ENCODE measurements at places on chromosomes 6 and 20.

GRCh38 chr6:44926556-44926955, 401.6 kb upstream of the RUNX2 start:
- peaks cover 20% of the 10 kb centered on the region for H3K36me3 ChIP-seq
- peaks cover 46% of the 10 kb centered on the region for H3K4me1 ChIP-seq
- H3K4me3 ChIP-seq = no peak overlapping the region
- no peaks in the 10 kb centered on the region for H3K27me3 ChIP-seq

GRCh38 chr6:147958683-147959082, 384.0 kb upstream of the SASH1 start:
- H3K4me1 ChIP-seq = no peaks in the 10 kb centered on the region
- no peaks in the 10 kb centered on the region for H3K36me3 ChIP-seq

DNA sequence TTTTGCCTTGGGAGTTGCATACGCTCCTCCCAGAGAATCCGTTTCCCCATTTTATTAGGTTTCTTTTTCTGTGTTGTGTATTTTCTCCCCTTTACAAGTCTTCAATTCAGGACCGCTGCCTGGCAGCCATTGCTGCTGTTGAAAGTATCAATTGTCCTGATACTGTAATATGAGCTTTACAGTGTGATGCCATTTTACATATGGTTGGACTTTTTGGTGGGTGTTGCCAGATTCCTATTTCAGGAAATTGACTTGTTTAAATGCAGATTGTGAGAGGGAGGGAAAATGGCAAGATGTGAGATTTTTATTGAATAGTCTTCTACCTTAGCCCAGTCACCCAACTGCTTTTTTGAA, 1.2 kb downstream of the PANK2 start:
- DNase-seq = no peak
- peaks cover 46% of the 10 kb centered on the region for H3K4me1 ChIP-seq
- no peaks in the 10 kb centered on the region for H3K27me3 ChIP-seq
- H3K27ac ChIP-seq = peak overlapping the region; percentile 94
- peak overlapping the region; percentile 98 for H3K4me3 ChIP-seq

- H3K27me3 ChIP-seq = peaks cover 3% of the 10 kb centered on the region
- H3K4me3 ChIP-seq = no peak overlapping the region
- no peak overlapping the region for H3K27ac ChIP-seq
- H3K36me3 ChIP-seq = no peaks in the 10 kb centered on the region
- no peak for DNase-seq
Observed at GRCh38 chr6:90758741-90759140, 171.9 kb upstream of the MAP3K7 start.

- H3K4me1 ChIP-seq = no peaks in the 10 kb centered on the region
- H3K27ac ChIP-seq = no peak overlapping the region
- H3K4me3 ChIP-seq = no peak overlapping the region
- H3K27me3 ChIP-seq = no peaks in the 10 kb centered on the region
Observed at GRCh38 chr6:96211341-96211740, 195.6 kb downstream of the FUT9 start.

- H3K36me3 ChIP-seq = peaks cover 5% of the 10 kb centered on the region
- H3K27ac ChIP-seq = peak overlapping the region; percentile 93
- DNase-seq = no peak
- H3K4me1 ChIP-seq = peaks cover 23% of the 10 kb centered on the region
- peaks cover 16% of the 10 kb centered on the region for H3K27me3 ChIP-seq
Observed at GRCh38 chr20:37693242-37693634, 592 bp upstream of the CTNNBL1 start.

DNA sequence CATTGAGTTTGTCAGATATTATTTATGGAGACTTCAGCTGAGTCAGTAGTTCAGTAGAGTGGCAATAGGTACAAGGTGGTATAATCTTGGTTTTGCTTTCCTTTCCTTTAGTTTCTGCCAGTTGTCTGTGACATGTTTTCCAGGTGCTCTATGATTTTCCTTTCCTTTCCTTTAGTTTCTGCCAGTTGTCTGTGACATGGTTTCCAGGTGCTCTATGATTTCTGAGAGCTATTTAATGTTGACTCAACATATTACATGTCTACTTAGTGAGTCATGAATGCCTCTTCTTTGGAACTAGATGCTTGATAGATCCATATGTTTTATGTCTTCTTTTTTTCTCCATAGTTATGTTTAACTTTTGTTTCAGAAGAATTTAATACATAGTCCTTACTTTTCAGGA, 186.4 kb upstream of the DEFB112 start:
- H3K36me3 ChIP-seq = no peaks in the 10 kb centered on the region
- H3K27ac ChIP-seq = no peak overlapping the region
- no peak for DNase-seq

DNA sequence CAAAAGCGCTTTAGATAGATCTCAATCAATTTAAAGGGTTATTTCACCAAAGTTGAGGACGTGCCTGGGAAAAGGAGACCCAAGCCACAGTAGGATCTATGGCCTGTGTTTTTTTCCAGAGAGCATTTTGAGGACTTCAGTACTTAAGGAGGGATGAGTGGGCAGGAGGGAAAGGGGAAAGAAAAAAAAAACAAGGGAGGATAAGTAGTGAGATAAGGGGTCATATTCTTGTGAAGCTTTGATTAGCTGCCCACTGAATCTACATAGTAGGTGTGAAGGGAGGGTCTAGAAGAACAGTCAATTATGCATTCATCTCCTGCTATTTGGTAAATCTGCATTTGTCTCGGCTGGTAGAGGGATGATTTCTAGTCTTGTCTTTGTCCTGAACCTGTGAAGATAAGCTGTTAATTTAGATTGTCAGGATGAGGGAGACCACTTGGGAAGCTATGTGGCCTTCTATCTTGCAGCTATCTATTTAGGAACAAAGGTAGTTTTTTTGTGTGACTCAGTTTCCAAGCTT, 48.4 kb downstream of the CLVS2 start:
- H3K4me3 ChIP-seq = no peak overlapping the region
- H3K36me3 ChIP-seq = no peaks in the 10 kb centered on the region
- no peaks in the 10 kb centered on the region for H3K4me1 ChIP-seq
- no peaks in the 10 kb centered on the region for H3K27me3 ChIP-seq

DNA sequence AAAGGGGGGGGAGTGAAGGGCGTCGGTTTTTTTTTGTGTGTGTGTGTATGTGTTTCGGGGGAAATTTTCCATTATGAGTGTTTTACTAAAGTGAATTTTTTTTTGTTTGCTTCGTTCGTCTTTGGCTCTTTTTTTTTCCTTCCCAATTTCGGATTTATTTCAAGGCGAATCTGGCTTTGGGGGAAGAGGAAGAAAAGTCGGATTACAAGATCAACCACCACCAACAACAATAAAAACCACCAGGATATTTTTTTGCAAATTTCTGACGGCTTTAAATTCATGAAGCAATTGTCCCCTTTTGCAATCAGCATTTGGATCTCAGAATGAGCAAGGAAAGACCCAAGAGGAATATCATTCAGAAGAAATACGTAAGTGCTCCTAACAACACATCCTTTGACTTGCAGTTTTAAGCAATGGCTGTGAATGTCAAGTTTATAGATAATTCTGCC, 372 bp downstream of the JARID2 start:
- DNase-seq = no peak
- peak overlapping the region; percentile 98 for H3K27ac ChIP-seq
- peaks cover 3% of the 10 kb centered on the region for H3K27me3 ChIP-seq
- peaks cover 14% of the 10 kb centered on the region for H3K36me3 ChIP-seq
- peak overlapping the region; percentile 100 for H3K4me3 ChIP-seq

DNA sequence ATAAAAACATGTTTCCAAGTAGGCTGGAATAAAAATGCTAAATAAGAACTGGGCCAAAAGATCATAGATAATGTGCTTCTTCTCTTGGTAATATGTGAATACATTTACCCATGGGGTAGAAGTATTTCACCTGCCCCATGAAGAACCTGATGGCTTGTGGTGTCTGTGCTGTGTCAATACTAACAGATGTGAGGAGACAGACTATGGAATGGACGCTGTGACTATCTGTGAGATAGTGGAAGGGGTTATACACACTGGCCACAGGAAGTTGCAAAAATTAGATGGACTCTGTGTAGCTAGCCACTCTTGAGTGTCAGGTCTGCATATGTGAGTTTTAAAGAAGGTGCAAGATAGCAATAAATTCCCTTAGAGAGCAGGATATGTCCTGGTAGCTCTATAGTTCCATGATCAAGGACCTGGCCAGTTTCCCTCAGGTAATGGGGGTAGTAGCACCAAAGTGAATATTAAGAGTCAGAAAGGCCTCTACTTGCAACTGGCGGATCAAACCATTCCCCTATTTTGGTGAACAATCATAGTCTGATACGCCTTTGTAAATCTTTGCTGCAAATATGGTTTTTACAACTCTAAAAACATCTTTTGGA, 48.6 kb downstream of the NEDD9 start:
- no peaks in the 10 kb centered on the region for H3K4me1 ChIP-seq
- DNase-seq = no peak

DNA sequence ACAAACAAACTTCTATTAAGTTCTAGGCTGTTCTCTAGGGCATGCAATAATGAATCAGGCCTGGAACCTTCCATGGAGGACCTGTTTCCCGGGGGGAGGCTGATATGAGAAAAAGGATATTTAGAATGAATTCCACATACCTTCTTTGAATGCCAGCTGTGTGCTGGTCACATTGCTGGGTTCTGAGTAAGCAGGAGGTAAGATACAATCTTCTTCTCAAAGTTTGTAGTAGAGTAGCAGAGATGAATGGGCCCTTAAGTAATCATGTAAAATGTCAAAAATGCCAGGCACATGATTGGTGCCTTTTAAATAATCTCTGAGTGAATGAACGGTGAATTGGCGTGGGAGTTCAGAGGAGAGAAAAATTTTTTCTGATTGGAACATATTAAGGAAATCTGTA, 47.4 kb downstream of the TGM2 start:
- no peak for DNase-seq
- H3K36me3 ChIP-seq = no peaks in the 10 kb centered on the region
- no peak overlapping the region for H3K27ac ChIP-seq
- peaks cover 9% of the 10 kb centered on the region for H3K4me1 ChIP-seq

DNA sequence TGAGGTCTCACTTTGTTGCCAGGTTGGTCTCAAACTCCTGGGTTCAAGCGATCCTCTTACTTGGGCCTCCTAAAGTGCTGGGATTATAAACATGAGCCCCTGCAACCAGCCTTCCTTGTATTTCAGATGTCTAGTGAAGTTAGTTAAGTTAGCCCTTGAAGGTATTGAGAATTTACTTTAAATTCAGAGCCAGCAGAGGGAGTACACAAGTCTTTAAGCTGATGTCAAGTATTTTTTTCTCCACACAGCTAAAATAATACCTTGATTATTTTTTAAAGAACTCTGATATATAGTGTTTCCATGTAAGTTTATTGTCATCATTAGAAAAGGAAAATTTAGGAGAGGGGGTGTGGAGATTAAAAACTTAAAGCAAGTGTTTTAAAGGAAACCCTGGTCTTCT, 9.8 kb downstream of the FOXO3 start:
- no peak for DNase-seq
- H3K4me3 ChIP-seq = no peak overlapping the region
- H3K36me3 ChIP-seq = peaks cover 33% of the 10 kb centered on the region
- peaks cover 25% of the 10 kb centered on the region for H3K27me3 ChIP-seq
- H3K4me1 ChIP-seq = peaks cover 22% of the 10 kb centered on the region

DNA sequence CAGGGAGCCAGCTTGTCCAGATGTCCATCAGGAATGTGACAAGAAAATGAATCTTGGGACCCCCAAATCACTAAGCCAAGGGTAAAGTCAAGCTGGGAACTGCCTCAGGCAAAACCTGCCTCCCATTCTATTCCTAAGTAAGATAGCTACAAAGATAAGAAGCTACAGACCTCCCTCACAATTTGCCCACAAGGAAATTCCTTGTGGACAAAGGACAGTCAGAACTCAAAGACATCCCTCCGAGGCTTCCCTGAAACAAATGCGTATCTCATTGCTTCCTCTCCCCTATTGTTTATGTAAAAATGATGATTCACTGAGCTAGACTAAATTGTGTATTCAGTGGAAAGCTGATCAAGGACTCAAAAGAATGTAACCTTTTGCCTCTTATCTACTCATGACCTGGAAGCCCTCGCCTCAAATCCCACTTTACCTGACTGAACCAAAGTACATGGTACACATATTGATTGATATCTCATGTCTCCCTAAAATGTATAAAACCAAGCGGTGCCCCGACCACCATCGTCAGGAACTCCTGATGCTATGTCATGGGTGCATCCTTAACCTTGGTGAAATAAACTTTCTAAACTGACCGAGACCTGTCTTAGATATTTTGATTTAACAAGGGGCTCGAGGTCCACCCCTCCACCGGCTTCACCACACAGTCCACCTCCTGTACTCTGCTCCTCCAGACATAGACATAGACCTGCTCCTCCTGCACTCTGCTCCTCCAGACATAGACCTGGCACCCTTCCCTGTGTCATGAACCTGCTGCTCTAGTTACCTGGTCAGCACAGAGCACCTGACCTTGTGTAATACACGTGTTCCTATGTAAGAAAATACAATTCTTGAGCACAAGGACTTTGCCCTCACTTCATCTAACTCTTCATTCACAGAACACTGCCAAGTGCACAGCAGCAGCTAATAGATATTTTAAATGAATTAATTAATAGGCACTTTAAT, 81.4 kb downstream of the WDR27 start:
- no peak overlapping the region for H3K27ac ChIP-seq
- no peaks in the 10 kb centered on the region for H3K36me3 ChIP-seq
- no peak overlapping the region for H3K4me3 ChIP-seq
- H3K27me3 ChIP-seq = no peaks in the 10 kb centered on the region

DNA sequence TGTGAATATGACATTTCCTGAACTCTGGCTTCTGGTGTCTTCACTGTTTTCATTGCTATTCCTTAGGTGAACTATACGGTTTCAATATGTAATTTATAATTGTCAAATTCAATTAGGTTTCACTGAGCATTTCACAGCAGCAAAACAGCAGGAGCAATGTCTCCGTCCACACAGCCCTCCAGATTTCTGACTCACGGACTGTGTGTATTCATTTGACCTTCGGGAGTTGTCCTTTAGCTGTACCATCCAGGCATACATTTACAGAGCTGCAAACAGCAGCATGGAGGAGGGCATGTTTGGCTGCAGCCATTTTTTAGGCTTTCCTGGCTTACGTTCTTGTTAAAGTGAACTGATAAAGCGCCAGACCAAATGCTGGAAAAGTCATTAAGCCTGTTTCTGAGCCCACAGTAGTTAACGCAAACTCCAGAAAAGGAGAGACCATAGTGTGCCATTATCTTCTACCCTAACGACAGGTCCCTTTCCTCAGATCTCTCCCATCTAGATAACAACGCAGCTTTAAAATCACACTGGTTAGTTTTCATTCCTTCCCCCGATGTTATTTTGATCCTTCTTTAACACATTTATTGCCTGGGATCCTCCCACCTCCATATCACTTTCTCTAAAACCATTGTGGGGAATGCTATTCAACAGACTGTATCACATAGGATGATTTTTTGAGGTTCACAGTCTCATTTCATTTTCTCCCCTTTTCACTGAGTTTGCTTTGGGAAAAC, 18.3 kb downstream of the FOXC1 start:
- no peak overlapping the region for H3K4me3 ChIP-seq
- H3K36me3 ChIP-seq = no peaks in the 10 kb centered on the region
- no peak for DNase-seq
- peaks cover 51% of the 10 kb centered on the region for H3K27me3 ChIP-seq
- peaks cover 6% of the 10 kb centered on the region for H3K4me1 ChIP-seq

DNA sequence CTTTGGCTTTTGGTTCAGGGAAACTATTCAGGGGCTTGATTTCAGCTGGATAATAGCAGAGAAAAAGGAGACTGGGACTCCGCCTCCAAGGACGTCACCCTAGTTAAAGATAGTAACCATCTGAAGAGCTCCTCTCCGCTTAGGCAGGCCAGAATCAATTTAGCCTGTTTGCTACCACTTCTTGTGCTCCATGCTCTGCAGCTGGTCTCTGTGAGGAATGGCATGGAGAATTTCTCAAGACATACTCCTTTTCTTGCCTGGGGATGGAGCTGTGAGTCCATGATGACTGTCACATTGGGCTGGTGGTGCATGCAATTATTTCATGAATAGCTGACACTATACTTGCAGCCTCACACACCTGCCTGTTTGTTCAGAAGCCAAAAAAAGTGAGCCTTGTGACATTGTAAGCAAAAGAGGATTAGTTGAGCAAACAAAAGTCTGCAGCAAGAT, 61.4 kb downstream of the TXLNB start:
- no peak overlapping the region for H3K4me3 ChIP-seq
- H3K27ac ChIP-seq = no peak overlapping the region
- peaks cover 4% of the 10 kb centered on the region for H3K4me1 ChIP-seq
- no peak for DNase-seq
- no peaks in the 10 kb centered on the region for H3K27me3 ChIP-seq
- H3K36me3 ChIP-seq = peaks cover 6% of the 10 kb centered on the region

Data from T-helper 2 cell treated with Interferon-gamma antibody and Interleukin-4, amounts not matched to agents 5 μg/mL and 100 μg/mL, for 36 hours (primary cell).